ENCODE measurements at places on chromosomes 2 and 18.
A peak's percentile ranks its signal among the peaks of the same experiment; 100 is the strongest.

DNA sequence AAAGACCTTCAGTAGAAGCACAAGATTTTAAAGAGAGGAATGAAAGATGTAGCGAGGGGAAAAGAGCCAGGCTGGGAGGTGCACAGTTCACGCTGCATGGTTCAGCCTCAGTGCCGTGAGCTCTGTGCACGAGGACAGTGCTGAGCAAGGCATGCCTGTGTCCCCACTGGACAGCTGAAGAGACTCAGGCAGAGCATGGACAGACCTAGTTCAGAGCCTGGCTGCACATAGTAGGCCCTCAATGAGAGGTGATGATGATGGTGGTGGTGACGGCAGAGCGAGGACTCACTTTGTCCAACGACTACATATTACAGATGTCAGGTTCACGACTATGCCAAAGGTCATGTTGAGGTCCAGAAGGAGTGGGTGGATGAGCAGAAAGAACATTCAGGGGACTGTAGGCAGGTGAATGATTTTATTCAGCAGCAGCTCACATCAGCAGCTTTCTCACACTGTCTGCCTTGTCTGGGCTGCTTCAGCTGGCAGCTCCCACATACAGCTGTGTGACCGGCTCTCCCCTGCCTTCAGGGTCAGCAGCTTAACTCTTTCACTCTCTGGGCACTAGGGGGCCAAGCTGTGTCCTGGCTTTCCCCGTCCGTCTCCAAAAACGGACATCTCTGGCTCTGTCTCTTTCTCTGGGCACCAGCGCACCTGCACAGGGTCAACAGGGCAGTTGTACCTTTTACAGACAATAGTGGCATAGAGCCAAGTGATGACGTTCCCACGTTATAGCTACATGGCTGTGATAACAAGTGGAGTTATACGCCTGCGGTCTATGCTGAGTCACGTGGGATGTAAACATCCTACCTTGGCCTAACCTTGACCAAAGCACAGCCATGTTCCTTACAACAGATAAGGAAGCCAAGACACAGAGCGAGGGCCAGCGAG lies 128.8 kb upstream of the MSH6 start:
- DNase-seq, result no peak

- DNase-seq, result no peak
Observed at GRCh38 chr2:162116352-162116751, 35.7 kb downstream of the GCG start.

- DNase-seq, result no peak
Observed at GRCh38 chr2:88818381-88818780, 126.9 kb downstream of the RPIA start.

- DNase-seq, result no peak
Observed at GRCh38 chr2:50476174-50476573, 555.8 kb downstream of the NRXN1 start.

DNA sequence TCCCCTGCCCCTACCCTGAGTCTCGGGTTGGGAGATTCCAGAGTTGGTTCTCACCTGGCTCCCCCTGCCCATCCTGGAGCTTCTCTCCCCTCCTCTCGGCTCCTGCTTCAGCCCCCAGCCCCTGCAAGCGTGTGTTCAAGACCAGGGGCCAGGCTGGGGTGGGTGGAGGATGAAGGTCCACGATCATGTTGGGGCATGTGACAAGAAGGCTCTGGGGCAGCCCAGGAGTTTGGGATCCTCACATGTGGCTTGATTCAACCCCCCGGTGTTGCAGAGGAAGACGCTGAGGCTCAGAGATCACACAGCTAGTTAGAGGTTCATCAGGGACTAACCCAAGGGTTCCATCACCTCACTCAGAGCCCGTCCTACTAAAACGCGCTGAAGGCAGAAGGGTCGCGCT lies 14.2 kb upstream of the TUBB6 start:
- no peak for DNase-seq

GRCh38 chr2:19643117-19643518 lies 258.7 kb downstream of the TTC32 start:
- no peak for DNase-seq

- DNase-seq, result no peak
Observed at GRCh38 chr2:111057721-111058120, 63.0 kb upstream of the BCL2L11 start.

DNA sequence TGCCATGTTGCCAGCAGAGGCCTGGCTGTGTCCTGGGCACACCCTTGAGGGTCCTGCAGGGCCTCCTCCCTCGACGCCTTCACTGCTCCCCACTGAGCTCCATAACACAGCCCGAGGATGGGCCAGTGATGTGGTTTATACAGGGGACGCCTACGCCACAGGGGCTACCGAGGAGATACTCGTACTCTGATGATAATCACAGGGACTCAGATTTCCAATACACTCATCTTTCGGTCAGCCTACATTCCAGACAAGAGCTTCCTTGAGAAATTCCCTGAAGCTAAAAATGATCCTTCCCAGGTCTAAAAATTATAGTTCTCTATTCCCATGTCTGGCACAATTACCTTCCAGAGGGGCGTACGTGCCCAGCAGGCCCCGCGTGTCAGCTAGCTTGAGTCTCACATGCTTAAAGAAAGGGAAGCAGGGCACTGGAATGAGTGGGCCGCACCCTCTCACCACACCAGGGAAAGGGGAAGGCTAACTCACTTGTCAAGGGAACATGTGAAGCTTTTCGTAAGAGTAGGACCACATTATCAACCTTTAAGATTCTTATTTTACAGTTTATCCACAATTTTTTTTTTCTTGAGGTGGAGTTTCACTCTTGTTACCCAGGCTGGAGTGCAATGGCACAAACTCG lies 159.5 kb upstream of the NDUFV2 start:
- DNase-seq, result no peak

GRCh38 chr2:43444989-43445645 lies 150.7 kb downstream of the THADA start:
- no peak for DNase-seq

DNA sequence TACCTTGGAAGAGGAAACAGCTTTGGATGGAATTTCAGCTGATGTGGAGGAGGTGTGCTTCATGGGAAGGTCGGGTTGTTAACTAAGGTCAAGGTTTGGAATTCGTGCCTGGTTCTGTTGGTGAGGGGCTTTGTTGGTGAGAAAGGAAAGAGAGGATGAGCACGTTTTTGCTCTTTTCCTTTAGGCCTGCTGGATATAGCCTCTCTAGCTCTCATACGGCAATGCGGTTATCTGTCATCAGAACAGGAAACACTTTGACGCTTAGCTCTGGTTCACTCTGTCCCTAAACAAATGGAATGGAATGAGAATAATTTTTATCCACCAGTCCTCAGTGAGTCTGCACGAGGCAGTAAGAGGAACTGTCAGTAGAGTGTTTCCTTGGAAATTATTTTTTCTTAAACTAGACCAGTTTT lies 169.7 kb upstream of the NOSTRIN start:
- DNase-seq, result peak; percentile 26

DNA sequence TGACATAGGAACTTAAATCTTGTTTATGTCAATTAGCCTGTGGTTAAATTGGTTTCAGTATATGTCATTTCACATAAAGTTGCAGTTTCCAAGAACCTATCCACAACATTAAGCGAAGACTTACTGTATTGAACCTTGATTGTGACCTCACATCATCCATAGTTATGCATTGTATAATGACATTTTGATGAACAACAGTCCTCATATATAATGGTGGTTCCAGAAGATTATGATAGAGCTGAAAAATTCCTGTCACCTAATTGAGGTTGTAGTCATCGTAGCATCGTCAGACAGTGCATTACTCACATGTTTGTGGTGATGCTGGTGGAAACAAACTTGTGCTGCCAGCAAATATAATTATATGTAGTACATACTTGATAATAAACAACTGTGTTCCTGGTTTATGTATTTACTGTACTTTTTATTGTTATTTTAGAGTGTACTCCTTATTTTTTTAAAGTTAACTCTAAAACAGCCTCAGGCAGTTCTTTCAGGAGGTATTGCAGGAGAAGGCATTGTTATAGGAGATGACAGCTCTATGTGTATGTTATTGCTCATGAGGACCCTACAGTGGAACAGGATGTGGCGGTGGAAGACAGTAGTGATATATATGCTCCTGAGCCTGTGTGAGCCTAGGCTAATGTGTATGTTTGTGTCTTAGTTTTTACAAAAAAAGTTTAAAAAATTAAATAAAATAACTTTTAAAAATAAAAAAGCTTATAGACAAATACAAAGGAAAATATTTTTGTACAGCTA lies 56.6 kb downstream of the UBE2E3 start:
- peak; percentile 53 for DNase-seq

- DNase-seq, result no peak
Observed at GRCh38 chr2:149464396-149464795, 123.2 kb downstream of the MMADHC start.

GRCh38 chr2:143960177-143960576 lies 559.7 kb downstream of the ZEB2 start:
- no peak for DNase-seq
